ENCODE measurements at places on chromosomes 5 and 9.

DNA sequence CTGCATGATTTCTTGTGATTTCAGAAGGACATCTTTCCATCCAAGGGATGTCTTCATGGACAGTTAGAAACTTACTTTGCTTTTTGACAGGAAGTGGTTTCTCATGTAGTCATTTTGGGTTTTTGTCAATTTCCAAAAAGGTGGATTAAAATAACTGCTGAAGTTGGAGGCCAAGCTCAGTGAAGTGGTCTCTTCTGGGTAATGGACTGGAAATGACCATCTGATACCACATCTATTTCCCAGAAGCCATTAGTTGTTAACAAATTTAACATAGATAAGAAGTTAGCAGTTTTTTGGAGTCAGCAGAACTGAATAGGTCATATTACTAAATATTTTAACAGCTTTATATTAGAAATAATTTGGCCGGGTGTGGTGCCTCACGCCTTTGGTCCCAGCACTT is 86.2 kb upstream of the MYO10 start:
- no peak for DNase-seq

- DNase-seq: no peak
Observed at GRCh38 chr9:120889606-120890271, 12.8 kb upstream of the PHF19 start.

- DNase-seq: no peak
Observed at GRCh38 chr5:74457876-74458275, 182.7 kb downstream of the ENC1 start.

DNA sequence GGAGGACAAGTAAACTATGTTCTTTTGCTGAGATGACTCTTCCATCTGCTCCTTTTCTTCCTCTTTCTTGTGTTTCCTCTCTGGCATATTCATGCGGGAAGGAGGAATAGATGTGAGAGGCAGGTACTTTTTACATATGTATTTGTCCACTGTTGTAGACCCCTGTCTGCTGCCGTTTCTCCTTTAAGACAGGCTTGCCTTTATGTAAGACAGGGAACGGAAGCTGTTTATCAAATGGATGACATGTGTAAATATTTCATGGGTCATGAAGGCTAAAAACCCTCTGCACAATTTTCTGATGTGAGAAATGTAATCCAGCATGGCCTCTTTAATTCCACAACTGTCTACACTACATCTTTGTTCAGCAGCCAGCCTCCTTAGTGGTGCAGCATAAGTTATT is 1525.5 kb upstream of the NUDT12 start:
- DNase-seq: no peak

GRCh38 chr5:95317085-95317484 is 32.2 kb upstream of the MCTP1 start:
- DNase-seq: no peak

DNA sequence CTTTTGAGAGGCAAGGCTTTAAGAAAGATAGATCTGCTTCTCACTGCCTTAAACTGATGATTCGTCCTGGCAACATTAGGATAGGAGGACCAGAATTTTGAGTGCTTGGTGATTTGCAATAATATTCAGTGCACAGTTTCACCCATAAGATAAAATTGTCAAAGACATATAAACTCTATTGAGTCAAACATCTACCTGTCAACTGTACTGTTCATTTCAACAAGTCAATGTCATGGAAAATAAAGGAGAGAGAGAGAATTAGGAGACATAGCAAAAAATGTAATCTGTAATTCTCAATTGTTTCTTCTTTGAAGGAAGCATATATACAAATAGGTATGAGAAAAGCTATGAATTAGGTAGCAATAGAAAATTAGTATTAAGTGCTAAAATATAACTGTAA is 237.2 kb downstream of the CDH12 start:
- DNase-seq: no peak

- DNase-seq: no peak
Observed at GRCh38 chr9:82299870-82300269, 311.3 kb downstream of the SPATA31D1 start.

DNA sequence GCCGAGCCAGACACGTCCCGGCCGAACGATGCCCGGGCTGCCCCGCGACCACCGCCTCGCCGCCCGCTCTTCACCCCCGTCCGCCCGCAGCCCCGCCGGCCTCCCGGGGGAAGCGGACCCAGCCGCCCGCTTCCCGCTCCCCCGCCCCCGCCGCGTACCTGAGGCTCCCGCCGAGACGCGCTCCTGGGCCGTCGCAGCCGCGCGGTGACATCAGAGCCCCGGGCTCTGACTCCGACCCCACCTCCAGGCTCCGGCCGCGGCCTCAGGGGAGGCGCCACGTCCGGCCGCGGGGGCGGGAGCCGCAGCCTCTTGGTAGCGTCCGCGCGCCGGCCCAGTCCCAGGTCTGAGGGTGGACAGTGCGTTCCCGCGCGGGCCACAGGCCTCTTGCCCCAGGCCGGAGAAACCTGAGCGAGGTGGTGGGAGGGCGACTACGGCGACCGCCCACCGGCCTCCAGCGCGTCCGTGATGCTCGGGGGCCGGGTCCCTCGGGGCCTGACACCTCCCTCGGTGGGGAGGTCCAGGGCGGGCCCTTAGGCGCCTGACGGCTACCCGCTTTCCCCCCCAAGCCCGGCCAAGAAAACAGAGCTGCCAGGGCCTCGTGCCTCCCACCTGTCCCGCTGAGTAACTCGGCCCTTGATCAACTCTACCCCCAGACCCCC is at the start of gene SHROOM1:
TSS of gene SHROOM1 (minus strand) at position 212 of the 659 bp plus-strand sequence. CDS start 4,507 bp downstream, outside the sequence.
- DNase-seq: no peak

GRCh38 chr5:161385027-161385426 is 161.5 kb downstream of the GABRB2 start:
- no peak for DNase-seq

DNA sequence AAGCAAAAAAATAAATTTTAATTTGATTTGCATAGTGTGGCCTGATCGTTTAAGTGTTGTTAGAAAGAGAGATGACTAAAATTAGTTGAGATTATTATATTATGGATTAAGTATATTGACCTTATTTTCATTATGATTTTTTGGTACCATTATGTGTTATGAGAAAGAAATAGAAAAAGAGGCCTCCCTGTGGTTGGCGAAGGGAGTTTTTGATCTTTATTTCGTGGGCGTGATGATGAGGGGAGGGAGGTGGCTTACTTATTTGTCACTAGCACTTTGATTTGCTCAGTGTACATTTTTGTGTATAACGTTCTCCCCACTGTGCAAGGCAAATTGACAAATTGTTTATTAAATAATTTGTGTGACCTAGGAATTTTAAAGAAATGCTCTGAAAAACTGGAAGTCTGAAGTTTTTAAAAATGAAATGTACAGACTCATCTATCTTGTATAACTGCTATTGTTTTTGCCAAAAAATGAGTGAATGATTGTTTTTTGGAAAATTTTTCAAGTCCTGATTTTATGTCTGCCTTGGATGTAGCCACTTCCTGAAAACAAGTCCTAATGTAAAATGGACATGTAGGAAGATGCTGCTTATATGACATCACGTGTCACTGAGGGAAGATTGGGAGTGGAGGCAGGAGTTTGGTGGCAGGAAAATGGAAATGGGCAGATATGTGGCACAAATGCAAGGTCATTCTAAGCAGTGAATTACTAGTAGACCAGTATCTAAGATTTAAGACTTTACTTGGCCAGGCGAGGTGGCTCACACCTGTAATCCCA is 3.0 kb downstream of the DAPK1 start:
- no peak for DNase-seq

Measured in stimulated activated CD8-positive, alpha-beta memory T cell treated with anti-CD3 and anti-CD28 coated beads, Interleukin-4, amount 100 ng/mL, for 1 hour (primary cell).